Stimulated activated CD4-positive, alpha-beta T cell treated with anti-CD3 and anti-CD28 coated beads, Interleukin-15, amount 100 ng/mL, for 24 hours (primary cell): ENCODE measurements at places on chromosomes 4 and X.

DNA sequence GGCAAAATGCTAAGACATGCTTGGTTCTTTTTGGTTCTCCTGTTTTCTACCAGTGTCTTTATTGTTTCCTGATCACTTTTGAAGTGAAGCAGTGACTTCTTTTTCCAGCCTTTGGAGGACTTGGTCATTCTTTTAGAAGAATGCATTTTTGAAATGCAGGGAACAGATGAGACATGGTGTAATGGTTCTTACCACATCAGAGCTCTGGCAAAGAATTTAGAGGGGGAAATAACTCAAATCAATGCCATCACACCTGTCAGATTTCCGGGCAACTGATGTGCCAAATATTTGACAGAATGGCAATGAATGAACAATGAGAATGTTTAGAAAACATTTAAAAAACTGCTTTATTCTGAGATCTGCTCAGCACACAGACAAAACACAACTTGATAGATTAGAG, 519.6 kb downstream of the IQCM start:
- DNase-seq = no peak

DNA sequence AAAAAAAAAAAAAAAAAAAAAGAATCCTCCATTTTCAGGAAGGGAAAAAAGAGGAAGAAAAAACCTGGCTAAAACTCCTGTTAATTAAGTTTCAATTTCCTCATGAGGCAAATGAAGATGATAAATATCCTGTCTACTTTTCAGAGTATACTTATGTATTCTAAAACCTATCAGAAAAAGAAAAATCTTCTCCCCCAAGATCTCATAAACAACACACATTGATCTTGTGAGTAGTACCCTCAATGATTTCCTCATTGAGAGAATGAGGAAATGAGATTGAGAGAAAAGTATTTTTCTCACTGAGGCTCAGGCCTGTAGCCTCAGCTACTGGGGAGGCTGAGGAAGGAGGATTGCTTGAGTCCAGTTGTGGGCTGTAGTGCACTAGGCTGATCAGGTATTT, 146.7 kb downstream of the TET2 start:
- DNase-seq = no peak

DNA sequence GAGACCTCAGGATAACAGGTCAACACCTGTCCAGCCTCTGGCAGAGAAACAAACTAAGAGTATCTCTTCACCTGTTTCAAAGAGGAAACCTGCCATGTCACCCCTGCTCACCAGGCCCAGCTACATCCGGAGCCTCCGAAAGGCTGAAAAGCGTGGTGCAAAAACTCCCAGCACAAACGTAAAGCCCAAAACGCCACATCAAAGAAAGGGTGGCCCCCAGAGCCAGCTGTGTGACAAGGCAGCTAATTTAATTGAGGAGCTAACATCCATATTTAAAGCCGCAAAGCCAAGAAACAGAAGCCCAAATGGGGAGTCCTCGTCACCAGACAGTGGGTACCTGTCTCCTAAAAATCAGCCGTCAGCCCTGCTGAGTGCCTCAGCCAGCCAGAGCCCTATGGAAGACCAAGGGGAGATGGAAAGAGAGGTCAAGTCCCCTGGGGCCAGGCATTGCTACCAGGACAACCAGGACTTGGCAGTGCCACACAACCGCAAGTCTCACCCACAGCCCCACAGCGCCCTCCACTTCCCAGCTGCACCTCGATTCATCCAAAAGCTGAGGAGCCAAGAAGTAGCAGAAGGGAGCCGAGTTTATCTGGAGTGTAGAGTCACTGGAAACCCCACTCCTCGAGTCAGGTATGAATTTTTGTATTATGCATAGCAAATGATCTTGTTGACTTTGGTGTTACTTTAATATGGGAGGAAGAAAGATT, 15.1 kb downstream of the PALLD start:
- DNase-seq = peak; percentile 73

- DNase-seq = no peak
These were observed 247.1 kb upstream of the PITX2 start for GRCh38 chr4:110869862-110870572.

DNA sequence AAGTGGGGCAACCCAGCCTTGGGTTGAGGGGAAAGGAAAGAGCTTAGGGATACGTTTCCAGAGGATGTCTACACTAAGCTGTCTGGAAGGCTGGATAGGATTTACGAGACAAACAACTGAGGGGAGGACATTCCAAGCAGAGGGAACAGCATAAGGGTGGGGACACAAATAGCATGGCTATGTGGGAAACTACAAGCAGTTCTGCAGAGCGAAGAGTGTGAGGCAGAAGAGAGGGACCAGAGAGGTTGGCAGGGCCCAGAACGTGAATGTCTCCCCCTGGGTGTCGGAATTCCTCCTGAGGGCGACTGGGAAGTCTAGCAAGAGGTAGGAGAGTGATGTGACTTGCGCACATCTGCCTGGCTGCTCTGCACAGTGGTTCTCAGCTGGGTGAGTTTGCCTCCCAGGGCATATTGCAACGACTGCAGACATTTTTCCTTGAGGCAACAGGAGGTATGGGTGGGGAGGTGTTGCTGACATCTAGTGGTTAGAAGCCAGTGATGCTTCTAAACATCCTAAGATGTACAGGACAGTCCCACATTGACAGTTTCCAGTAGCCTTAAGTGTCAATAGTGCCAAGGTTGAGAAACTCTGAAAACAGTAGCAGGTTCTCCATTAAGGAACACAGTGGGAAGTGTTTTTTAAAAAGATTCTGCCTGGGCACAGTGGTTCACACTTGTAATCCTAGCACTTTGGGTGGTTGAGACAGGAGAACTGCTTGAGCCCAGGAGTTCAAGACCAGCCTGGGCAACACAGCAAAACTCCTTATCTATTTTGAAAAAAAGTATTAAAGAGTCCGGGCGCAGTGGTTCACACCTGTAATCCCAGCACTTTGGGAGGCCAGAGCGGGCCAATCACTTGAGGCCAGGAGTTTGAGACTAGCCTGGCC, 9.2 kb downstream of the NDUFA1 start:
- peak; percentile 23 for DNase-seq

GRCh38 chrX:40260146-40260747, 162.5 kb upstream of the BCOR start:
- no peak for DNase-seq

DNA sequence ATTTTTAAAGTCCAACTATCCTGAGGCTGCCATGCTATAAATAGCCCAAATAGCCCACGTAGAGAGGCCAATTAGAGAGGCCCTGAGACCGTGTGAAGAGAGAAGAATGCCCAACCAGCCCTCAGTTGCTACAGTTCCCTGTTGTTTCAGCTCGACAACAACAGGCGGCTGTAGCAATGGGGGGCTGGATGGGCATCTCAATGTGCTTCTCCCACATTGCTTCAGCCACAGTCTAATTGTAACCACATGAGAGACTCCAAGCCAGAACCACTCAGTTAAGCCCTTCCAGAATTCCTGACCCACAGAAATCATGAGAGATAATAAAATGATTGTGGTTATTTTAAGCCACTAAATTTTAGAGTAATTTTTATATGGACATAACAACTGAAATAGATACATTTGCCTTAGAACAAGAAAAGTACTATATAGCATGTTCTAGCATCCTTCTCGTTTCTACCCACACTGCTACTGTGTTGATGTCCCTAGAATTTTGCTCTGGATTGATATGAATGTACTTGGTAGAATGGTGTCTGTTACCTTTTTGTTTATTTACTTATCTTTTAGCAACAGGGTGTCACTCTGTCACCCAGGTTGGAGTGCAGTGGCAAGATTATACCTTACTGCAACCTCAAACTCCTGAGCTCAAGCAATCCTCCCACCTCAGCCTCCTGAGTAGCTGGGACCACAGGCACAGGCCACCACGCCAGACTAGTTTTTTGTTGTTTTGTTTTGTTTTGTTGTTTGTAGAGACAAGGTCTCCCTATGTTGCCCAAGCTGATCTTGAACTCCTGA, 436.4 kb downstream of the BCOR start:
- DNase-seq = no peak

DNA sequence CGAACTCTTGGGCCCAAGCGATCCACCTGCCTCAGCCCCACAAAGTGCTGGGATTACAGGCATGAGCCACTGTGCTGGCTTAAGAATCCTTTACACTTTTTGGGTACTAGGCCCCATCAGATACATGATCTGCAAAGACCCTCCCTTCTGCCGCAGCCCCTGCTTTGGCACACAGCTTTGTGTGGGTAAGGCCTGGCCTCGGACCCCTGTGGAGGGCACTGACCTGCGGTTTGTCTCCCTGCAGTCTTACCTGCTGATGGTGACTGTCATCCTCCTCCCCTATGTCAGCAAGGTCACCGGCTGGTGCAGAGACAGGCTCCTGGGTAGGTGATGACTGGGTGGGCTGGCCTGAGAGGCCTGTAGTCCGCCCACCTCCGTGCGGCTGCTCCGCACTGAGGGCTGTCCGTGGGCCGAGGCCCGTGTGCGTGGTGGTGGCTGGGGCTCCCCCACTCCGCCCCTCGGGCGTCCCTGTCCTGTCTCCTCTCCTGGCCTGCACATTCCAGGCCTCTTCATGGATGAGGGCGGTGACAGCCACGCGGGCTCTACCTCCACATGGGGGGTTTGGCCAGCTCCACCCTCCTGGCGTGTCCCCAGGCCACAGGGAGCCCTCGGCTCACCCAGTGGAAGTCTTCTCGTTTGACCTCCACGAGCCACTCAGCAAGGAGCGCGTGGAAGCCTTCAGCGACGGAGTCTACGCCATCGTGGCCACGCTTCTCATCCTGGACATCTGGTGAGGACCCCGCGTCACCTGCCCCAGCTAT, 18.0 kb downstream of the DGKQ start:
- DNase-seq = no peak
